NCI-H82 (cell line): ENCODE measurements at places on chromosomes 12 and 14.

DNA sequence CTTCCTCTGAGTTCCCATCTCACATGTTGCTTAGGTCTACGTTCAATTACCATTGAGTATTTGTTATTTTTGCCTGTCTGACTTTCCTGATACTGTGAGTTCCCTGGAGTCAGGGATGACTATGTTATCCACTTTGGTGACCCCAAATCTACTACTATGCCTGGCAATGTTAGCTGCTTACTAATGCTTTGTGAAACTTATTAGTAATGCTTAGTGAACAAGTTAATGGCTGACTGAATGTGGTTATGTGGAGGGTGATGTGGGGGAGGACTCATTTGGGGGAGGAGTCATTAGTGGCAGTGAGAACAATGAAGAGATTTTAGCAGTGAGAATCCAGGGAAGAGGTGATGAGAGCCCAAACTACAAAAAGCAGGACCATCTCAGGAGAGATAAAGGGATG is 121.6 kb downstream of the KTN1 start:
- no peak for DNase-seq

DNA sequence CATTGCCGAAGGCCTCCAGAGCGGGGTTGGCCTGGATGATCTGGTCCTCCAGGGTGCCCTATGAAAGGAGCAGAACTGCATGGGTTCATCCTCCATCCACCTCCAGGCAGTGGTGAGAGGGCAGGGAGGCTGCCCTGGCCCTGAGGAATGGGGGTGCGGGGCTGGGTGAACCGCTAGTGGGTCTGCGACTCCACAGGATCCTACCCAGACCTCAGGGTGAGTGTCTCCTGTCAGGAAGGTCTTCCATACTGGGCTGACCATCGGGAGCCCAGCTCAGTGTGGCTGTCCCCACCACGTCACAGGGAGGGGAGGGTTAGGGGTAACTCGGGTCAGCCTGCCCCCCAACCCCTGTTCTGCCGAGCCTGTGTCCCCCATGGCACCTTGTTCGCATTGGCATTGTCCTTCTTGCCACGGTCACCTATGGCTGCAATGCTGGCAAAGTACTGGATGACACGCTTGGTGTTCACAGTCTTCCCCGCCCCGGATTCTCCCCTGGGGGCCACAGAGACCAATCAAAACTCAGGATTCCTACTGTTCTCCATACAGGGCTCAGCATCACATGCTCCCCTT is 3.7 kb downstream of the MYH6 start:
- DNase-seq, result no peak

DNA sequence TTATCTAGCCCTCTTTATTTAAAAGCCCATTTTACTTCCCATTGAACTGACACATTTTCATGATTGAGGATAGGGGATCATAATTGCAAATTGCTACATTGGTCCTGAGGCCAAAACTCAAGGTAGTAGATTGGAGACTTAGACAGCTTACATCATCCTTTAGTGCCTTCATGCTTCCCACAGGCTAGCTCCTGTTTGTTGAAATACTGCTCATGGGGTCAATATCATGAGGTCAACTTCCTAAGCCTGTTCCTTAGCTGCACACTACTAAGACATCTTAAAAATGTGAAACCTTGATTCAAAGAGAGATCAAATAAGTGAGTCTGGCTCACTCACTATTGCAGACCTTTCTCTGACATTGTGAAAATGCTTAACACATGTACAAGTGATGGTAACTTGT is 113.0 kb downstream of the TBC1D30 start:
- DNase-seq, result no peak

DNA sequence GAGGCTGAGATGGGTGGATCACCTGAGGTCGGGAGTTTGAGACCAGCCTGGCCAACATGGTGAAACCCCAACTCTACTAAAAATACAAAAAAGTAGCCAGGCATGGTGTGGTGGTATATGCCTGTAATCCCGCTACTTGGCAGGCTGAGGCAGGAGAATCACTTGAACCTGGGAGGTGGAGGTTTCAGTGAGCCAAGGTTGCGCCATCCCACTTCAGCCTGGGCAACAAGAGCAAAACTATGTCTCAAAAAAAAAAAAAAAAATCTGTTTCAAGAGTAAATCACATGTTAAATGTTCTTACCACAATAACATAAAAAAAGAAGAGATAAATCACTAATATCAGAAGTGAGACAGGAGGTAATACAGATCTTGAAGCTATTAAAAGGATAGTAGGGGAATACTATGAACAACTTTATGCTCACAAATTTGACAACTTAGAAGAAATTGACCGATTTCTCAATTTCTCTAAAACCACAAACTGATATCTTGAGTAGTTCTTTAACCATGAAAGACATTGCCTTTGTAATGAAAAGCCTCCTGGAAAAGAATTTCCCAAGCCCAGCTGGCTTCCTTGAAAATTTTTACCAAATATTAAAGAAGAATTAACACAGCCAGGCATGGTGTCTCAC is 37.7 kb downstream of the TAOK3 start:
- DNase-seq, result no peak

GRCh38 chr14:77791225-77791600 is 8.7 kb upstream of the ADCK1 start:
- DNase-seq, result peak; percentile 19

DNA sequence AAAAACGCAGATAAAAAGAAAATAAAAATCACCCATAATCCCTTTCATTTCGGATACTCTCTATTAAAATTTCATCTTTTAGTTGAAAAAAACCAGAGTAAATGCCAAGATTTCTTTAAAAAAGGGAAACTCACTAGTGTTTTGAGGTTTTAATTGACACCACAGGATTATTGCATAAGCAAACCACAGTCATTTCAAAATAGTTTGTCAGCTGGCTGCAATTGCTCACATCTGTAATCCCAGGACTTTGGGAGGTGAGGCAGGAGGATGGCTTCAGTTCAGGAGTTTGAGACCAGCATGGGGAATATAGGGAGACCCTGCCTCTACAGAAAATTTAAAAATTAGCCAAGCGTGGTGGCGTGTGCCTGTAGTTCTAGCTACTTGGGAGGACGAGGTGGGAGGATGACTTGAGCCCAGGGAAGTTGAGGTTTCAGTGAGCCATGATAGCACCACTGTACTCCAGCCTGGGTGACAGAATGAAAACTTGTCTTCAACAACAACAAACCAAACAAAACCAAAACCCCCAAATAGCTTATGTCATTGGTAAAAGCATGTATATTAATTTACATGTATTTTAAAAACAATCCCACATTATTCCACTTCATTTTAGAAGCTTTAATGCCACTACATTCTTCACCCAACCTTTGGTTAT is 48.8 kb downstream of the SYNE2 start:
- DNase-seq, result no peak

DNA sequence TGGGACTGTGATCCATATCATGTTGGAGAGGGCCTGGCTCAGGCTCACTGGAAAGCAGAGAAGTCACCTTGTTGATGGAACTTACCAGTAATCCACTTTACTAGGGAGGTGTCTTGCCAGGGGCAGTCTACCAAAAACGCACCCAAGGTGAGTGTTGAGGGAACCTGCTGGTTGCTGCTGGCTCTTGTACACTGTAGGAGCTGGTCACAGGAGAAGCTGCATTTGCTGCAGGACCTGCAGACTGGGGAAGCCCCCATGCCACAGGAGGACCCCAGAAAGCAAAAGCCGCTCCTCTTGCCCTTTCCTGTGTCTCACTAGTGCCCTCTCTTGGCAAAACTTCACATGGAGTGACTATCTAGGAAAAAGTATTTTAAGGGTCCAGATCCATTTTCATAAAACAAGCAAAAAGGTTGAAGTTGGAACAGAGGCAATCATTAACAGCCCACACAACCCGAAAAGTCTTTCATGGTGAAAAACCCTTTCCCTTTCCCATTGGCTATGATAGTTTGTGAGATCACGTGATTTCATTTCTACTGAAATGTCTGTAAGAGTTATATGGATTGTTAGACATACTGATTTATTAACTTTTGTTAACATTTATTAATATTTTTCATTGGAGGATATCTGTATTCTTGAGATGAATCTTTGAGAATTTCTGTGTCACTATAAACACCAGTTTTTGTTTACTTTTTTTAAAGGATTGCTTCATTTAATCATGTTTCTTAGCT is 59.2 kb downstream of the RASSF8 start:
- peak; percentile 83 for DNase-seq

DNA sequence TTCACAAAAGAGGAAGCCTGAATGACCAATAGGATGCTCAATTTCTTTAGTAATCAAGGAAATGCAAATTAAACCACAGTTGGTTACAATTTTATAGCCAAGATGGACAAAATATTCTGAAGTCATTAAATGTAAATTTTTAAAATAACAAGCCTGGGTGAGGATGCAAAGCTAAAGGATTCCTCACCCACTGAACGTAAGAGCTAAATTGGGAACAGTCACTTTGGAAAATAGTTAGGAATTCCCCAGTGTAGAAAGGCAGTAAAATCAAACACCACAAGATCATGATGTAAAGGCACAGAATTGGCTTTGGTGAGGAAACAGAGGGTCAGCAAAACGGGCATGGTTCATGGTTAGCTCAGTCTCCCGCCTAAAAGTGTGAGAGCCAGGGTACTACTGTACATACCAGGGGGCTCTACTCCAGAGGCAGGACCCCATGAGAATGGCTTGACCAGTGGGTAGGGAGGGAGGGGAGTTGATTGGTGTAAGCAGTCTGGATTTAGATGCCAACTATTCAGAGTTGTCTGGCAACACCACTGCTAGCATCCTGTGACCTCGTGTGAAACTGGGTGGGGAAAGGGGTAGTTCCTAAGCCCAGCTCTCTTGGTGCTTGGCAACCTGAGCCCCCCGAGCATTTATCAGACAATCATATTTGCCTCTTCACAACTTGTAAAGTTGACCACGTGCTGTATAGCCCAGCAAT is 213.4 kb upstream of the EGLN3 start:
- no peak for DNase-seq

- no peak for DNase-seq
Observed at GRCh38 chr14:47507861-47508260, 167.5 kb downstream of the MDGA2 start.

DNA sequence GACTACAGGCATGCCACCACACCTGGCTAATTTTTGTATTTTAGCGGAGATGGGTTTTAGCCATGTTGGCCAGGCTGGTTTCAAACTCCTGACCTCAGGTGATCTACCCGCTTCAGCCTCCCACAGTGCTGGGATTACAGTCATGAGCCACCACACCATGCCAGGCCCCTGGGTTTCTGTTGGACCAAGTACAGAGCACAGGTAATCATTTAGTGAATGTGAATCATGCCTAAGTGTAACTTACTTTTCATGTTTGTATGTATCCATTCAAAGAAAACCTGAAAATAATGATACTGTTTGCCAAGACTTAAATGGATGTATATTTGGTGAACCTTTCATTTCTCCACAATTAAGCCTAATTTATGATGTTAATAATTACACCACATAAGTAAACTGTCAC is 65.9 kb downstream of the FGD6 start:
- no peak for DNase-seq

GRCh38 chr14:24813089-24813815 is 179.3 kb upstream of the GZMB start:
- no peak for DNase-seq

DNA sequence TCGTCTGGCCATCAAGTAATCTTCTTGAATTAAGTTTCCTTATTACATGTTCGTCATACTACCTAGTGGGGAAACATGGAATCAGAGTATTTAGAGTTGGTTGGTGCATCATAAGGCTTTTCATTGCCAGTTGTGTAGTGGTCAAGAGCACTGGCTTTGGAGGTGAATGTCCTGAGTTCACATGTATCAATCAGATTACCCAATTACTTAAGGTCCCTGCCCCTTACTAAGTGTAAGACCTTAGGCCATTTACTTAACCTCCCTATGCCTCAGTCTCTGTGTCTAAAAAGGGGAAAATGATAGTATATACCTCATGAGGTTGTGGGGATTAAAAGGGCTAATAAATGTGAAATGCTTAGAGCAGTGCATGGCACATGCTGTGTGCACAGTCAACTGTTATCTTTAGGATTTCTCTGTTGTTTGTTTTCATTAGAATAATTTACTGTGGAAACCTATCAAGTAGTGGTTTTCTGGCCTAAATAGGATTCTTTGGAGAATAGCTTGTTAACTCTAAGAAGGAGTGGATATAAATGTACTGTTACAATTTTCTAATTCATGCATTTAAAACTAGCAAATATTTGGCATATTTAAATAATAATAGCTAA is 27.0 kb downstream of the MSRB3 start:
- no peak for DNase-seq

DNA sequence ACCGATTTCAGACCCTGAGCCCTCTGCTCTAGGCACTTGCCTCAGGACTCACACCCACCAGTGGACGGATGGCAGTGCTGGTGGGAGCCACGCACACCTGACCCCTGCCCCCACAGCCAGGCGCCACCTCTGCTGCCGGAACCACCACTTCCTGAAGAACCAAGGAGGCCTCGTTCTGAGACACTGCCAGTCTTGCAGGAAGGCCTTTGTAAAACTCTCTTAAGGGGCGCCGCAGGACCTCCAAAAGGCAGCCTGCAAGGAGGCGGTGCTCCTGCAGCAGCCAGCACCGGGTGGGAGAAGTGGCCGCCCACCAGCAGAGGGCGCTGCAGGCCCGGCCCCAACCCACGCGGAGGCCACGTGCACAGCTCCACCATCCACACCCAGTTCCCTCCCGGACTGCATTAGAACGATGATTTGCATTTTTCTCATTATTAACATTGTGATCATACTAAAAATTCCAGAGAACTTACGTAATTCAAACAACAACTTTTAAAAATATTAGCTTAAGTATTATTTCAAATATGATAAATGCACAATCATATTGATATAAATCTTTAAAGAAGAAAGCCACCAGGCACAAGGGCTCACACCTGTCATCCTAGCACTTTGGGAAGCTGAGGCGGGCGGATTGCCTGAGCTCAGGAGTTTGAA is 12.8 kb downstream of the STX2 start:
- peak; percentile 60 for DNase-seq
